ENCODE measurements at places on chromosomes 7 and 10.
A peak's percentile ranks its signal among the peaks of the same experiment; 100 is the strongest.

DNA sequence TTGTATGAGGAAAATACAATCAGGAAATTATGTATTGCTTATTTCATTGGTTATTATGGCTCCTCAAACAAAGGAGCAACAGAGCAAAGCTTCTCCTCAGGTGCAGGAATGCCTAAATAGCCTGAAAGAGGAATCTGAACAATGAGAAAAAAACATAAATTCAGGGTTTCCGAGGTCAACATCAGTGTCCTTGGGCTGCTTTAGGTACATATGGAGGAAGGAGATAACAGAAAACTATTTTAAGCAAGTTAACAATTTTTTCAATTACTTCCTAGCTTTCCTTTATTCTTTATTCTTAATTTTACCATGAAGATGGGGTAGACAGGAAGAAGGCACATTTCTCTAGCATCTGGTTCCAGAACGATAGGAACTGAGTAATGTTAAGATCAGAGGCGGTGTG, 14.0 kb downstream of the SLC16A9 start:
- DNase-seq: no peak

DNA sequence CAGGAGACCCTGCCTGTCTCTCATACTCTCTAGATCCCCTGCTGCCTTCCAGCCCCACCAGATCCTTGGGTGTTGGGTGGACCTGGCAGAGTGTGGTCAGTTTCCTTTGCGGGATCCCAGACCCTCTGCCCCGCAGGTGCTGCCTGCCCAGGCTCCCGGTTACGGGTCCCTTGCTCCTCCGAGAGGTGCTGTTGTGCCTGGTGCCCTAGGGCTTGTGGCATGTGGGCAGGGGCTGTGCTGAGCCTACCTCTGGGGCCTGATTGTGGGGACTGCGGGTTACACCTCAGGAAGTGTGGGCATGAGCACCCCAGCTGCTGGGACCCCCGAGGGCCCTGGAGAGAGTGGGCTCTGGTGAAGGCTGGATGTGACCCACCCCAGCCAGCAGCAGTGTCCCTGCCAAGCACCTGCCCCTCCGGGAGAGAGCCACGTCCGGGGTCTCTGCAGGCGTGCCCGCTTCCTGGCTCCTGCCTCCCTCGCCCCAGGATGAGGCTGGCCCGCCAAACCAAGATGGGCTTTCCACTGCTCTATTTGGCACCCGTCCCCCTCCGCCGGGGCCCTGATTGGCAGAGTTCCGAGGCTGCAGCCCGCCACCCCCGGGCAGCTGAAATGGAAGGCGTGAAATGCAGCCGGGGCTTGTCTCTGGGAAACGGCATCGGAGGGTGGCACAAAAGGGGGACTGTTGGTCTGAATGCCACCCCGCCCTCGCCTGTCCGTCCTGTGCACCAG, 17.0 kb downstream of the CLIP2 start:
- DNase-seq: no peak

GRCh38 chr10:101856626-101857025, 13.0 kb upstream of the KCNIP2 start:
- DNase-seq: no peak

GRCh38 chr10:49516216-49516970, 22.5 kb downstream of the ERCC6 start:
- DNase-seq: no peak

- DNase-seq: no peak
Observed at GRCh38 chr10:30349967-30350735, 1.1 kb upstream of the MTPAP start.

- DNase-seq: no peak
Observed at GRCh38 chr10:113347508-113347907, 205.3 kb upstream of the HABP2 start.

DNA sequence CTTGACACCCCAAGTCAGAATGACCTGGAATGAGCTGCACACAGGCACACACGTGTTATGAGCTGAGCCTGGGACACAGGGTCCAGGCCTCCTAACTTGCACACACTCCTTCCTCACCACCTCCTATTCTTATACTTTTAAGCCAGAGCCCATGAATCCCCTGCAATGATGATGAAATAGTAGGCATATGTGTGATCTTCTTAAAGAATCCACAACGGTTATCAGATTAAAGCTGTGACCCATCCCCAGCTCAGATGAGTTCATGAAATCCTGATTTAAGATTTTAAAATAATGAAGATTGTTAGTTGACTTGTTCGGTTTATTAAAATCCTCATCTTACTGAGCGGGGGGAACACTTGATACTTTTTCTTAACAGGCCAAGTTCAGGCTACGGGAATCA, 38.6 kb downstream of the PITRM1 start:
- DNase-seq: peak; percentile 80

DNA sequence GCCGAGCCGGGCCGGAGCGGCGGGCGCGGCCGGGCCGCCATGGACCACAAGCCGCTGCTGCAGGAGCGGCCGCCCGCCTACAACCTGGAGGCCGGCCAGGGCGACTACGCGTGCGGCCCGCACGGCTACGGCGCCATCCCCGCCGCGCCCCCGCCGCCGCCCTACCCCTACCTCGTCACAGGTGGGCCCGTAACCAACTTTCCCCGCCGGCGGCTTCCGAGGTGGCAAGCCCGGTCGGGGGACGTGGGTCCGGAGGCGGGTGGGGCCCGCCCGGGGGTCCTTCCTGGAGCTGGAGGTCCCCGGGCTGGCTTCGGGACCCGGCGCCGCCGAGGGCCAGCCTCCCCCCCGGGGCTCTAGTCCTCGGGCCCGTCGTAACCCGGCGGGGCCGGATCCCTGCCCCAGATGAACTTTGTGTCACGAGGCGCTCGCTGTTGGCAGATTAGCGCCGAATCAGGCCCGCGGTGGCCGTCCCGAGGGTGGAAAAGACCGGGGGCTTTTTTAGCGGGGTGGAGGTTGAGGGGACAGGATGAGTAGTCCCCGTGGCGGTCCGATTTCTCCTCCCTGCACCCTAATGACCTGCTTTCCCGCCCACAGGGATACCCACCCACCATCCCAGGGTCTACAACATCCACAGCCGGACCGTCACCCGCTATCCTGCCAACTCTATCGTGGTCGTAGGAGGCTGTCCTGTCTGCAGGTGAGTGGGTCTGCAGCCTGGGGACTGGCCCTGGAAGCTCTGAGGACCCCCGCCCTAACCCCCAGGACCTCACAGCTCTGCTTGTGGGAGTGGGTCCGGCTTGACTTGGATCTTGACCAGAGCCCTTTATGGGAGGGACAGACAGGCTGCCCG, 496 bp downstream of the BRI3 start:
- DNase-seq: no peak

GRCh38 chr10:122981066-122981464, 864 bp downstream of the PSTK start:
- DNase-seq: no peak

GRCh38 chr10:73772281-73773151, 9.3 kb upstream of the CHCHD1 start:
- DNase-seq: peak; percentile 55

GRCh38 chr7:4079956-4080355, 602.1 kb upstream of the FOXK1 start:
- no peak for DNase-seq

- no peak for DNase-seq
Observed at GRCh38 chr7:17043012-17043877, 161.5 kb upstream of the AGR3 start.

GRCh38 chr7:21996641-21997040, 50.9 kb upstream of the CDCA7L start:
- no peak for DNase-seq

DNA sequence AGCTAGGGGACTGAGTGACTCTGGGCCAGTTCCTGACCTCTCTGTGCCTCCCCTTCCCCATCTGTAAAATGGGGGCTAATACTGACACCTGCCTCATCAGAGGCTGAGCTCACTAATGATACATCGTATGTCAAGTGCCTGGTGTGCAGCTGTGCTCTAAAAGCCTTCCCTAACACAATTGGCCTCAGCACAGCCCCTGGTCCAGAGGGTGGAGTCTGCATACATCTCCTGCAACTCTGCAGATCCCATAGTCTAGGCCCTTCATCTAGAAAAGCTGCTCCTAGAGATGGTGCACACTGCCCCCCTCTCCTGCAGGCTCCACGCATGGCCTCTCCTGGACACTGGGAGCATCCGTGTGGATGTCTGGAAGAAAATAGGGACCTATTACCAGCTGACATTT, 255.0 kb downstream of the RPS24 start:
- DNase-seq: no peak

DNA sequence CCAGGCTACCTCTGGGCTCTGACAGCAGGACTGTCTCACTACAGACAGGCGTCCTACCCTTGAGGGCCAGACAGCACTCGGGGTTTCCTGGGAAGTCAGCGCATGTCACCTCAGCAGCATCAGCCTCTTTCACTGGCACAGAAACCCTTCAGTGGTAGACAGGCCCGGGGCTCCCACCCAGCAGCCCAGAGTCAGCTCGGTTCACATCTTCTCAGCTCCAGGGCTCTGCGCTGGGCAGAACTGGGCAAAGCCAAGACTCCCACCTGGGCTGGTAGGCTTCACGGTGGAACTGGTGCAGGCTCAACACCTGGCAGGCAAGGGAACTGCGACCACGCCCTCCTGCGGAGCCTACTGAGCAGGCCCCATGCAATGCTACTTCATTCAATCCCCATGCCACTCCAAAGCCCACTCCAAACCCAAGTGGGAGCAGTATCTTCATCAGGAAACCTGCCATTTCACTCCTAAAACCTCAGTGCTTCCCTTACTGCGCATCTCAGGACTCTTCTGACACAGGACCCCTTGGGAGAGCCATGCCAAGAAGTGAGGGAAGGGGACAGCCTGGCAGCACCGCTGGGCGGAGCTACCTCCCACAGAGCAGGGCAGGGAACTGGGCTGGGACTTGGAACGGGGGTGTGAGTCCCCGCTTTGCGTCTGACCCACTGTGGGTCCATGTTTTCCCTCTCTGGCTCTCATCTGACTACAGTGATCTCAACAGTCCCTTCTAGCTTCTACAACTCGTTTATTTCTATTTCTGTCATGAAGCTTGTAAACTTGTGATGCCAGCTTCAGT, 60.4 kb downstream of the SCRN1 start:
- no peak for DNase-seq

- DNase-seq: no peak
Observed at GRCh38 chr7:106248600-106248999, 36.2 kb downstream of the NAMPT start.

GRCh38 chr7:93515144-93515543, 59.4 kb downstream of the CALCR start:
- DNase-seq: no peak

DNA sequence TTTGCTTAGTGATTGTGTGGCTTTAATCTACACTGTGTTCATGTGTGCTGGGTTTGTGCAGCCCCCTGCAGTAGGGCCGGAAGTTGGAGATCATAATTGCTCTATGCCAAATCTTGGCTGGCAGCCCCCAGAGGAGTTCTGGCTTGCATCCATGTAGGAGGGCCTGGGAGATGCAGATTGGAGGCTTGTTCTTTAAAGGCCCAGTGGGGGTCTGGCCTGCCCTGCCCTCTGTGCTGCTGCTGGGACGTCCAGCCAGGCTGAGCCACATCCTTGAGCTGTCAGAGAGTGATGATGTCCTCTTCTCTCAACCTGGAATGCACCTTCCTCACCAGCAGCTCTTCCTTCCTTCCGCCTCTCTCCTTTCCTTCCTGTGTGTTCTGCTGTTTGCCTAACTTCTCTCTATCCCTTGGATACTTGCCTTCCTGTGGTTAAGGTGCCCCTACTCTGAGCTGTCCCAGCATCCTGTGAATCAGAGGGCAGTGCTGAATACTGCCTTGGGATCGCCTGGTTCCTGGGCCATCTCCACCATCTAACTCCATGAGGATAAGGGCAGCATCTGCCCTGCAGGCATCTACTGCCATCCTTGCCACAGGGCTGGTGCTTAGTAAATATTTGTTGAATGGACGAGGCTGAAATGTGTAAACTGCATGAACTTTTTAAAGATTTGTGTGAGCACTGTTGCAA, 30.2 kb downstream of the DOCK1 start:
- DNase-seq: no peak

- DNase-seq: no peak
Observed at GRCh38 chr10:89364531-89364930, 13.3 kb upstream of the IFIT1B start.

GRCh38 chr7:27201580-27202017, 1.7 kb upstream of the HOXA13 start:
- DNase-seq: no peak

GRCh38 chr10:49049660-49050059, 65.7 kb downstream of the VSTM4 start:
- DNase-seq: no peak

GRCh38 chr7:101589976-101590662, 39.0 kb downstream of the MYL10 start:
- no peak for DNase-seq

DNA sequence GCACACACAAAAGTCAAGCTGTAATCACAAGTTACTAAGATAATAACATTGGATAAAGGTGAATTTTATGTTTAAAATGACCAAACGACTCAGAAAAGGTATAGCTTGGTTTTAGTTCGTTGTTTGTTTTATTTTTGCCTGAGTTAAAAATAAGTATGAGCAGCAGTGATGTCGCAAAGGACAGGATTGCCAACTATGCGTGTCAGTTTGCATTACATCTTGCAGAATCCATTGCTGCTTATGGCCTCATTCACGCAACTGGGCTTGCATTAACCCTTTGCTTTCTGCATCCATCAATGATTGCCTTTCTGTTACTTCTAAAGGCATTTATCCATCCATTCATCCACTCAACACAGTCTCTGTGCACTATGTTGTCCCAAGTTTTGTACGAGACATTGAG, 389.6 kb downstream of the DPP6 start:
- DNase-seq: no peak

GRCh38 chr7:64879086-64879730, 23.9 kb upstream of the ZNF273 start:
- DNase-seq: no peak

- DNase-seq: no peak
Observed at GRCh38 chr10:69974551-69975155, 78.0 kb upstream of the MACROH2A2 start.

DNA sequence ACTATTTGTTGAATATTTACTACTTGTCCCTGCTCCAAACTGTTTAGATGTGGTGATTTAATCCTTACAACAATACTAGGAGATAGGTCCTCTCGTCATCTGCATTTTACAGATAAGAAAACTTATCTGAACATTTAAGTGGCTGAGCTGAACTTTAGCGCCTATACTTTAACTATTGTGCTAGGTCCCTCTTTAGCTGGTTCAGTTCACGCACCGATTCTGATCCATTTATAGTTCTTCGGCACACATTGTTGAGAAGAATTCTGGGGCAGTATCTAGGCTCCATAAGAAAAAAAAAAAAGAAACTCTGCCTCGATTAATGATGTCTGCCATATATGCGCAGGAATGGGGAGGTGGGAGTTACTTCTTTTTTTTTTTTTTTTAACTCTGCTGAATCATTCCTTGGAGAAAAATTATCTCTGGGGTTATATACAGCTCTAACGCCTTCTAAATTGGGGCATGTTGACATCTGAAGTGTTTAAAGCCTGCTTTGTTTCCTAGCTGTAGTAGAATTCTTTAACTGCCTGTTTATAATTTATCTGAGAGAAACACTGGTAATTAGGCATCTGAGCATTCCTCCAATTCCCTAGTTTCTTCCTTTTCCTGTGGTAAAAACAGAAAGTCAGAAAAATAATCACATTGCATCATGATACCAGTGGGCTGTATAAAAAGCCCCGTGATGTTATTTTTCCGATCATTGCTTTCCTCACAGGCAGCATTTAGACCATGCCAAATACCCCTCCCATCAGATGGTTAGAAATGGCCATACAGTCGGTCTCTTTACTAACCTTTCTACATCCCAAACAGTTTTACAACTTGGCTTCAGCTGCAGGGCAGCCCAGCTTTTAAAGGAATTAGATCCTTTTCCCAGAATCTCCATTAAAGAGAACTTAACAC, 98.5 kb upstream of the KDM7A start:
- no peak for DNase-seq
